Activated CD4-positive, alpha-beta T cell treated with anti-CD3 and anti-CD28 coated beads, Interleukin-2, amount 10 ng/mL, durations not matched to agents 7 days and 5 days (primary cell): ENCODE measurements at places on chromosomes 3 and 15. TPM values are rescaled to one million over a fixed set of nuclear protein-coding genes. Genes with fewer than 3 reads are reported as not detected.
A peak's percentile ranks its signal among the peaks of the same experiment; 100 is the strongest.

DNA sequence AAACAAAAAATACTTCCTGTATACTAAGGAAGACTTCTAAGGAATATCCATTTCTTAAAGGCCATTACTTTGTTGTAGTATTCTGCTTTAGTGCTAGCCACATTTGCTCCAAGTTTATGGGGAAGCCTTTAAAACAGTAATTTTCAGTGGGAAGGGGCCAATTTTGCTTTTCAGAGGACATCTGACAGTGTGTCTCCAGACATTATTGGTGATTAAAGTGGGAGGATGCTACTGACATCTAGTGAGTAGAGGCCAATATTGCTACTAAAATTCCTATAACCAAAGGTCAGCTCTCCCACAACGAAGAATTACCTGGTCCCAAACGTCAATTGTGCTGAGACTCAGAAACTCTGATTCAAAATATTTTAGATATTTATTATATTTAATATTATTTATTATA, 24.8 kb downstream of the SLC28A2 start:
- peaks cover 22% of the 10 kb centered on the region for H3K4me1 ChIP-seq
- no peaks in the 10 kb centered on the region for H3K27me3 ChIP-seq
- H3K27ac ChIP-seq: no peak overlapping the region
- H3K36me3 ChIP-seq: no peaks in the 10 kb centered on the region
- no peak for DNase-seq

GRCh38 chr3:81459733-81460132, 301.7 kb downstream of the GBE1 start:
- no peak overlapping the region for H3K4me3 ChIP-seq
- H3K36me3 ChIP-seq: no peaks in the 10 kb centered on the region
- H3K27ac ChIP-seq: no peak overlapping the region
- DNase-seq: no peak

GRCh38 chr15:27119695-27120266, 148.8 kb downstream of the GABRG3 start:
- DNase-seq: no peak
- no peak overlapping the region for H3K4me3 ChIP-seq
- no peaks in the 10 kb centered on the region for H3K27me3 ChIP-seq
- H3K27ac ChIP-seq: no peak overlapping the region
- H3K4me1 ChIP-seq: no peaks in the 10 kb centered on the region

DNA sequence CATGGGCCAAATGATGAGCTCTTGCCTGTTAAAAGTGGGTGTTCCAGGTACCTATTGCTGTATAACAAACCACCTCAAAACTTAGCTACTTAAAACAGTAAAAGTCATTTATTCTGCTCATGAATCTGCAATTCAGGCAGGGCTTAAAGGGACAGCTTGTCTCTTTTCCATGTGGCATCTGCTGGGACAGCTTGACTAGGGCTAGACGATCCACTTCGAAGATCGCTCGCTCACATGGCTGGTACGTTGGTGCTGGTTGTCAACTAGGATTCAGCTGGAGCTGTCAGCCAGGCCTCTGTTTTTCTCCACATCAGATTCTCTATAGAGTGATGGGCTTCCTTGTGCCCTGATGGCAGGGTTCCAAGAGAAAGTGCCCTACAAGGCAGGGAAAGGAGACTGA, 581.3 kb downstream of the NTRK3 start:
- peaks cover 2% of the 10 kb centered on the region for H3K4me1 ChIP-seq
- no peak overlapping the region for H3K4me3 ChIP-seq
- H3K27me3 ChIP-seq: no peaks in the 10 kb centered on the region
- peaks cover 2% of the 10 kb centered on the region for H3K36me3 ChIP-seq

DNA sequence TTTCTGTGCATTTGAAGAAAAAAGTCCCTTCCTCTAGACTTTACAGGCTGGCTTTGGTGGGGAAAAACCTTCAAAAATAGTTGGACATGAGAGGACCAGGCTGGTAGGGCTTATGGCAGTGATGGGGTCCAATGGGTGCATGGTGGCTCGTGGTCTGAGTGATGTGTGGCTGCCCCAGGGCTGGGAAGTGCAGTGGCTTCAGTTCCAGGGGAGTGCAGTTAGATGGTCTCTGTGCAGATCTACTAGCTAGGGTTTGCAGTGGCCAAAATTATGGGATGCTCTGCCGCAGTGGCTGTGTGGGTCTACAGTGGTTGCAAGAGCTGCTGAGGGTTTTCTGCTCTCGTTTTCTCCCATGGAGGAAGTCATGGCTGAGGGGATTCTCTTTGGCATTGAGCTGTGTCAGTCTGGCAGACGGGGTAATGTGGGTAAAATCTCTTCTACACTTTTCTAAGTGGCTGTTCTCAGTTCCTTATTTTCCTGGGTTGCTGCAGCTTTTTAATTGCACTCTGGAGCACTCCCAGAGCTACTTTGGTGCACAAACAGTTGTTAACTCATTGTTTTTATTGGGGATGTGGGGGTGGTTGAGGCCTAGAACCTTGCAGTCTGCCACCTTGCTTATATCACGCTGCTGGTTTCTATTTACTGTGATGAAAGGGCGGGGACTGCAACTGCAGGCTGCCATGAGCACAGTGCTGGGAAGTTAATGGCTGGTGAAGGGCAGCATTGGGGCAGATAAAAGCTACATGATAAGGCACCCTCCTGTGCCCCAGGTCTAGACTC, 1324.6 kb downstream of the NSUN3 start:
- H3K4me3 ChIP-seq: no peak overlapping the region
- H3K27ac ChIP-seq: no peak overlapping the region
- H3K27me3 ChIP-seq: no peaks in the 10 kb centered on the region

DNA sequence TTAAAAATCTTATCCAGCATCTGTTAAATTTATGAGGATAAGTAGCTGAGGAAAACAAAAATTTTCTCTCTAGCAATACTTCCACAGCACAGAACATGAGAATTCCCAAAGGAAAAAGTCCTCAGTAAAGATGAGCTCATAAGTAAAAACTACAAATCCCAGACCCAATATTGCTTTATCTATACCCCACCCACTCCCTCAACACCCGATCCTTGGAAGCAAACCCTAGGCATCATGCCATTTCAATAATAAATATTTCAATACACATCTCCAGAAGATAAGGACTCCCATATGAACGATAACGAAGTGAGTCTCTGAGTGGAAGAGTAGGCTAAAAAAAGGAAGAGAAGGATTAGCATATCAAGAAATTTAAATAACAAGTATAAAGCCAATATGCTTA, 8.3 kb upstream of the PRR20G start:
- peaks cover 11% of the 10 kb centered on the region for H3K27me3 ChIP-seq
- no peak overlapping the region for H3K27ac ChIP-seq
- no peaks in the 10 kb centered on the region for H3K4me1 ChIP-seq
- DNase-seq: no peak

- no peak for DNase-seq
- no peaks in the 10 kb centered on the region for H3K4me1 ChIP-seq
- H3K27me3 ChIP-seq: peaks cover 7% of the 10 kb centered on the region
Observed at GRCh38 chr15:72912996-72913395, 129.4 kb upstream of the ADPGK start.

- no peaks in the 10 kb centered on the region for H3K4me1 ChIP-seq
- H3K4me3 ChIP-seq: no peak overlapping the region
- no peaks in the 10 kb centered on the region for H3K36me3 ChIP-seq
Observed at GRCh38 chr15:81229586-81229985, 32.9 kb downstream of the IL16 start.

DNA sequence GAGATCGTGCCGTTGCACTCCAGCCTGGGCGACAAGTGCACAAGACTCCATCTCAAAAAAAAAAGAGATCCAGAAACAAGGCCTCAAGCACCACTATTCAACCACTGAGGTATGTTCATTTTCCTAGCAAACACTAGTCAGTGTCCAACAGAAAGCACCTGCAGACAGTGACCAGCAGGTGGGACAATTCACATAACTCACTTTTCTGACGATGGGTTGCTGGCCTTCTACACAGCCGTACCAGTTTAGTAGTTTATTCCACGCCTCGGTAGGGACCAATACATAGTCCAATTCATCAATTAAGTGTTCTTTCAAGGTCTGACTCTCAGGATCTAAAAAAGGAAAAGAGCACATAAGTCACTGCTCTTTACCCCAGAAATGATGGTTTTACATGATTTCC, 12.4 kb downstream of the USP4 start:
- DNase-seq: no peak
- no peak overlapping the region for H3K27ac ChIP-seq
- H3K4me3 ChIP-seq: no peak overlapping the region
- peaks cover 2% of the 10 kb centered on the region for H3K4me1 ChIP-seq
- peaks cover 59% of the 10 kb centered on the region for H3K36me3 ChIP-seq

DNA sequence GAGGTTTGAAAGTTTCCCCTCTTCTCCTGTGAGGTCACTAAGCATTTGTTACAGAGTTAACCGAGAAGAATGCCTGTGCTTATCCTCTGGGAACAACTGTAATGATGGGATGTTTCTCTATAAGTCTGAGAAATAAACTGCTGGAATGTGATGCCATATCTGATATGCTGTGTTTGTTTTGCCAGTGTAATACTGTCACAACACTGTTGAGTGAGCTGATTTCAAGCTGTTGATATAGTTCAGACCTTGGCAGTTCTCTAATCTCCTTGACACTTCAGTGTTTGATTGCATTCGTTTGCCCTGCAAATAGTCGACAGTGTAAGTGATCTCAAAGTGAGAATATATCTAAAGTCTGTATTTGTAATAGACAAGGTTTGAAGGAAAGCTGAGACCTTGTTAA, 73.3 kb downstream of the PTPRG start:
- H3K27ac ChIP-seq: no peak overlapping the region
- no peaks in the 10 kb centered on the region for H3K27me3 ChIP-seq

GRCh38 chr15:28955160-28955992, 69.6 kb downstream of the APBA2 start:
- H3K36me3 ChIP-seq: no peaks in the 10 kb centered on the region
- peaks cover 7% of the 10 kb centered on the region for H3K27me3 ChIP-seq

GRCh38 chr15:85527895-85528294, 147.5 kb downstream of the AKAP13 start:
- H3K4me1 ChIP-seq: peaks cover 18% of the 10 kb centered on the region
- H3K4me3 ChIP-seq: no peak overlapping the region
- no peak overlapping the region for H3K27ac ChIP-seq
- no peaks in the 10 kb centered on the region for H3K27me3 ChIP-seq

- peaks cover 35% of the 10 kb centered on the region for H3K4me1 ChIP-seq
- H3K4me3 ChIP-seq: peak overlapping the region; percentile 91
Observed at GRCh38 chr15:52021128-52021671, 2.2 kb downstream of the MAPK6 start.

GRCh38 chr3:36480911-36481648, 100.8 kb downstream of the STAC start:
- H3K27me3 ChIP-seq: no peaks in the 10 kb centered on the region
- H3K27ac ChIP-seq: no peak overlapping the region

GRCh38 chr3:103009609-103010008, 574.8 kb downstream of the ZPLD1 start:
- no peak overlapping the region for H3K4me3 ChIP-seq
- H3K4me1 ChIP-seq: no peaks in the 10 kb centered on the region
- H3K36me3 ChIP-seq: no peaks in the 10 kb centered on the region
- H3K27me3 ChIP-seq: no peaks in the 10 kb centered on the region
- no peak overlapping the region for H3K27ac ChIP-seq

- H3K27me3 ChIP-seq: peaks cover 3% of the 10 kb centered on the region
- no peak overlapping the region for H3K4me3 ChIP-seq
- H3K27ac ChIP-seq: no peak overlapping the region
- peaks cover 16% of the 10 kb centered on the region for H3K4me1 ChIP-seq
Observed at GRCh38 chr15:34014556-34014955, 24.4 kb downstream of the AVEN start.

GRCh38 chr3:194201953-194202666, 66.2 kb downstream of the HES1 start:
- no peak overlapping the region for H3K4me3 ChIP-seq
- peaks cover 24% of the 10 kb centered on the region for H3K27me3 ChIP-seq
- H3K4me1 ChIP-seq: peaks cover 36% of the 10 kb centered on the region
- no peak overlapping the region for H3K27ac ChIP-seq
- DNase-seq: no peak

DNA sequence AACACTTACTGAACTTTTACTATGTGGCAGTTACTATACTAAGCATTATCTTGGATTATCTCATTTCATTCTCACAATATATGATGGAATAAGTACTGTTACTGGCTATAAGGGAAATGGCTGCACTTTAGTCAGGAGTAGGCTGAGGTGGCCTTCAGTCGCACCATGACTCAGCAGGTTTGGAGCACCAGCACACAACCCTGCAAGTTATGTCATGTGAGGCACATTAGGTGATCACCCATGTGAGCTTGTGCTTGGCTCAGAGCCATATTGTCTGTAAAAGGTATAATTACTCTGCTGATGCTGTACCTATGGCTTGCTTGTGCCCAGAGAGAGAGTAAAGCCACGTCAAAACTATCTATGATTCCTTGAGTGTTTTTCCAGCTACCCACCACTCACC, 54.1 kb upstream of the TIPARP start:
- no peak for DNase-seq
- no peak overlapping the region for H3K4me3 ChIP-seq
- H3K27me3 ChIP-seq: no peaks in the 10 kb centered on the region
- no peaks in the 10 kb centered on the region for H3K36me3 ChIP-seq
- H3K4me1 ChIP-seq: peaks cover 8% of the 10 kb centered on the region

- no peak overlapping the region for H3K4me3 ChIP-seq
- no peak for DNase-seq
Observed at GRCh38 chr15:42145546-42146455, 10.6 kb downstream of the PLA2G4F start.

GRCh38 chr3:120528163-120528562, 68.0 kb upstream of the NDUFB4 start:
- DNase-seq: no peak
- H3K27me3 ChIP-seq: peaks cover 18% of the 10 kb centered on the region
- H3K4me3 ChIP-seq: no peak overlapping the region

DNA sequence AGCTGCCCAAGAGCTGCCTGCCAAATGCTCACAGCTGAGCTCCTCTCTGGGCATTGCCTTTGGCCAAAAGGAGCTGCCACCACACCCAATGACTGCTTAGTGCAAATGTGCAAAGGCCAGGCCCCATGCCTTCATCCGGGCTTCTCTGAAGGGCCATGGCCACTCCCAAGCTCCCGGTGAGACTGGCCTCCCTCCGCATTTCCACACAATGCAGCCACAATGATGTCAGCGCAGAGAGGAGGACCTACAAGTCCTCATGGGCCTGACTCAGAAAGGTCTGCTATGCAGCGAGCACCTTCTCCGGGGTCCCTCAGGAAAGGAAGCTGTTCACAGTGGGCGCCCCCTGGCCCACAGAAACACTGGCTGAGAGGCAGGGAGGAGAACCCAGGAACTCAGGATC, 12.7 kb downstream of the OXTR start:
- no peaks in the 10 kb centered on the region for H3K36me3 ChIP-seq
- no peaks in the 10 kb centered on the region for H3K4me1 ChIP-seq
- H3K4me3 ChIP-seq: no peak overlapping the region
- no peaks in the 10 kb centered on the region for H3K27me3 ChIP-seq

GRCh38 chr15:78244893-78245292, 10.5 kb upstream of the ACSBG1 start:
- peaks cover 2% of the 10 kb centered on the region for H3K27me3 ChIP-seq
- H3K4me3 ChIP-seq: no peak overlapping the region
- DNase-seq: no peak
- no peaks in the 10 kb centered on the region for H3K36me3 ChIP-seq

GRCh38 chr15:45634432-45635190, at the start of gene SQOR:
Gene SQOR (plus strand): TSS chr15:45635029. CDS start chr15:45658924, 23,895 bp downstream.
- peak within 1 kb of the TSS; percentile 96 for H3K27ac ChIP-seq
- peaks cover 29% of the 10 kb centered on the region for H3K36me3 ChIP-seq
- peaks cover 2% of the 10 kb centered on the region for H3K27me3 ChIP-seq
- peak within 1 kb of the TSS; percentile 100 for H3K4me3 ChIP-seq
- peak; percentile 72 for DNase-seq
- H3K4me1 ChIP-seq: peaks cover 43% of the 10 kb centered on the region

Gene KNG1
- total RNA-seq: not detected

Gene C3orf22
- total RNA-seq: not detected

Gene ARRDC4
- total RNA-seq: 0.52 TPM

Gene TMIE
- total RNA-seq: 1.6 TPM

Gene CCDC80
- not detected for total RNA-seq

Gene ADIPOQ
- not detected for total RNA-seq

Gene CNTN6
- total RNA-seq: not detected

Gene NR1I2
- not detected for total RNA-seq

Gene CCDC54
- not detected for total RNA-seq

Gene AMIGO3
- total RNA-seq: not detected

Gene PTPRG
- not detected for total RNA-seq
